CD8-positive, alpha-beta T cell (primary cell): ENCODE measurements at places on chromosomes 3 and 15.

DNA sequence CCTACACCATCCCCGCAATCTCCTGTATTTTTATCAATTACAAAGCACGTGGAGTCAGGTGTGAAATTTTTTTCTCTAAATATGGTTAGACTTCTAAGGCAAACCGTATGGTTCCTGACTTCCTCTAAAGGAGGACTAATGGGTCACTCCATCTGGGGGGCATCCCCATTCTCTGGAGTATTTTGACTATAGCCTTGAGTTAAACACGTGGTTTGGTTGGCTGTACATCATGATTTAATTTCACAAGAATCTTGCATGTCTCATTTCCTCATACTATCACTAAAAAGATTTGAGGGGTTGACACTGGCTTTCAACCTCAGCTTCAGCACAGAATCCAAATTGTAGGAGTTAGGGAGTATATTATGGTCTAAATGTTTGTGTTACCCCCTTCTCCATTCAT lies 25.3 kb upstream of the ZNF770 start:
- DNase-seq = no peak

DNA sequence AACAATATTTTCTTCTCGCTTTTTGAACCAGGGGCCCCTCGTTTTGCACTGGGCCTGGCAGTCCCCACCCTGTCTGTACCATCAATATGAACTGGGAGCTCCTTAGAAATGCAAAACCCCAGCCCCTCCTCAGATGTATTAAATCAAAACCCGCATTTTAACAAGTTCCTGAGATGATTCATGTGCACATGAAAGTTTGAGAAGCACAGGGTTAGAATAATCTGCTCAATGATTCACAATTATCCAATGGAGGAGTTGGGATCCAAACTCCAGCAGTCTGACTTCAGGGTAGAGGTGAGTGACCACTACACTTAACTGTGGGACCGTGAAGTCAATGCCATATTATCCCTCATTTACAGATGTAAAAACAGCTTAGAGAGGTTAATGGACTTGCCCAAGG lies 256.4 kb downstream of the IGSF11 start:
- DNase-seq = no peak

GRCh38 chr3:143367171-143367570 lies 247.6 kb downstream of the CHST2 start:
- no peak for DNase-seq

DNA sequence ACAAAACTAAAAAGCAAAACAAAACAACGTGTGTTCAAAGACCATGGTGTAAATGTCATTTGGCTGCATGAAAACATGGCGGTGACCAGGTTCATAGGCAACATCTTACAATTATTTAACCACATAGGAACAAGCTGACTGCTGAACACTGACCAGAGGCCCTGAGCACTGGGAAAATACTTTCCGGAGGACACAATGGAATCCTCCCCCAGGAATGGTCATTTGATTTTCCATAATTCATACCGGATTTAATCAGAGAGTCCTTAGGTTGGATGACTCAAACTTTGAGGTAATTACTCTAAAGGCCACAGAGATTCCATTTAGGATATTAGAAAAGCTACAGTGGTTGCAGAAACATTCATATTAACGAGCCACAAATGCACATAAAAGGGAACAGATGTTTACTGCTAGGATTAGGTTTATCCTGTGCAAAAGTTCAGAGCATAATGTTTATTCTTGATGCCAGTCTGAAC lies 254.7 kb downstream of the NR1D2 start:
- no peak for DNase-seq

DNA sequence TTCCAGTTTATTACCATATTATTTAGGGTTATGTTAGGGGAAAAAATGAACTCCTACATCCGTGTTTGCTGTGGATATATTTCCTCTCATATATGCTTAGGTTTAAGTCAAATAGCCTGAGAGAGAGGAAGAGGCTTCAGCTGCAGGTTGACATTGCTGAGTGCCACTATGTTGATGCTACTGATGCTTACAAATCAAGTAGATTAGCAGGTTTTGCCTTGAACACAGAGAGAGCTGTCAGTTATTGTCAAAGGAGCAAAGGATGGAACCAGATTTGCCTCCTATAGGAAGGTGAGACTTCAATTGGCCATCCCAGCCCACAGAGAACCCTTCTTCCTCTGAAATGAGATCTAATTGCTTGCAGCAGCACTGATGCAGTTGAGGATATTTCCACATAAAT lies 339.2 kb downstream of the CADM2 start:
- DNase-seq = no peak

DNA sequence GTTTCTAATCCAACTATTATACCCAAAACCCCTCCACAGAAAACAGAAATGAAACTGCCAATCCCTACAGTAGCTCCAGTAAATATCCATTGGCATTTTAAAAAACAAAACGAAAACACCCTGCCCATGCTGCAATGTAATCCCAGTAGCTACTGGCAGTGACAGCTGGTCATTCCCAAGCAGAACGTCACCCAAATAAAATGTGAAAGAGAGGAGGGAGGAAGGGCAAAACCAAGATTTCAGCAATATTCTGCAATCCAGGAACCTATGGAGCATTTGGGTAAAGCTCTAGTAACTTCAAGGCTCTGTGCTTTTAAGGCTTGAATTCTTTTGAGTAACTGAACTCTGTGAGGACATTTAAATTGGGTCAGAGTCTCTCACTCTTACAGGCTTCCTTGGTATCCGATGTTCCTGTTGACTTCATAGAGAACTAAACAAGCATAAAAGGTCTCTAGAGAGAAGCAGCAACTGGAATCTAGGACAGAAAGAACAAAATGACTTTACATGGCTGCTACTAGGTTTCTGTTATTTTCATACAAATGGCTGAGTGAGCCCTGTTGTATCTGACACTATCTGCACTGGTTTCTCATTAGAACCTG lies 136.2 kb downstream of the TNIK start:
- no peak for DNase-seq
